ENCODE measurements at places on chromosomes 3 and 15.

- DNase-seq, result no peak
Measured at GRCh38 chr3:114879059-114880031, 267.7 kb downstream of the ZBTB20 start.

GRCh38 chr15:86830304-86830703, 750.6 kb downstream of the AGBL1 start:
- no peak for DNase-seq

GRCh38 chr15:61380270-61380669, 151.2 kb upstream of the RORA start:
- no peak for DNase-seq

DNA sequence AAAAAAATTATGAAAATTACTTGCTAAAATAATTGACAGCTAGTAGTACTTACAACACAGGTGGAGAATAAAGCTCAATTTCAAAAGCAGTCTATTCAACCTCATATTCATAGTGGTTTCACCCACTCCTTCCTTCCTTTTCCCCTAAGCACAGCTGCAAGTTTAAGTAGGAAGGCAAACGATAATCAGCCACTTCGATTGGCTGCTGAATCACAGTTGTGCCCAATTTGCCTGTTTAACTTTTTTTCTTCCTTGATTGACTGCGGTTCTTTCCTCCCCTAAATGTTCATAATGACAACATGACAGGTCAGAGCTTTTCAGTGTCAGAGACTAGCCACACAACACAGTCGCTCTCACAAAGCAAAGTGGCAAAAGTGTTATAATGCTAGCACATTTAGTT, 468.0 kb upstream of the GBE1 start:
- DNase-seq, result no peak

DNA sequence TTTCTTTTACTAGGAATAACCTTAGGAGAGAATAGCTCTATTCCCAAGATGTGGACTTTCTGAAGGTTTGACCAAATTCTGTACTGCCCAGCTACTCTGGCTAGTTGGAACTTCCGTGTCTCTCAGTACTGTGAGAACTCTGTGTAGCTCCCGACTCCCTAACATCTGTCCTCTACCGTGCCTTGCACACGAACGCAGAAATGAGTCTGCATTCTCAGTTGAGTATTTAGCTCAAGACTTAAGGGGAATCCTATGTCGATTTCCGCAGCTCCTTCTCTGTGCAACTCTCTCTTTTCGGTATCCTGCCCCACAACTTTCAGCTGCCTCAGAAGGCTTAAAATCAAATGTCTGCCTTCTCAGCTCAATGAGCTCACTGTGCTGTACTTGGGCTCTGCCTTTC, 86.7 kb upstream of the EPHB3 start:
- DNase-seq, result no peak

- no peak for DNase-seq
Measured at GRCh38 chr3:102099913-102100312, 250.6 kb downstream of the NFKBIZ start.

DNA sequence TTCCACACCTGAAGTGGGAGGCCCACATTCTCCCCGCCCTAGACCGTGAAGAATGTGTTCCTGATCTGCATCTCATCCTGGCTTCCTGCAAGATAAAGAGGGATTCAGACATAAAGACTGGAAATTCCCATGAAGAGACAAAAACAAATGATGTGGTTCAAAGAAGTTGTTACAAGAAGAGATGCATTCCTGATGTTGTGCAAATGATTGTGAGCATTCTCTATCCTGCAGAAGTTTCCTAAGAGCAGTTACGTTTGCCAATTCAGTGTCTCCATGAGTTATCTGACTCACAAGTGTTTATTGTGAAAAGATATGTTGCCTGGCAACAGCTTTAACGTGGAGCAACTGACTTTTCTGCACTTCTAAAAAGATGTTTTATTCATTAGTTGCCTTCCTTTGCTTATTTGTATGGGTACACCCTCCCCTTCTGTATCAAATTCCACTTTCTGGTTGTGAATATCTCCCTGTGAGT, 107.8 kb downstream of the ZIC4 start:
- DNase-seq, result no peak

- no peak for DNase-seq
Measured at GRCh38 chr15:41948490-41948889, 23.9 kb downstream of the EHD4 start.

GRCh38 chr3:150497956-150498355, 48.3 kb downstream of the SERP1 start:
- no peak for DNase-seq

- DNase-seq, result no peak
Measured at GRCh38 chr3:123655400-123655799, 70.5 kb upstream of the HACD2 start.

DNA sequence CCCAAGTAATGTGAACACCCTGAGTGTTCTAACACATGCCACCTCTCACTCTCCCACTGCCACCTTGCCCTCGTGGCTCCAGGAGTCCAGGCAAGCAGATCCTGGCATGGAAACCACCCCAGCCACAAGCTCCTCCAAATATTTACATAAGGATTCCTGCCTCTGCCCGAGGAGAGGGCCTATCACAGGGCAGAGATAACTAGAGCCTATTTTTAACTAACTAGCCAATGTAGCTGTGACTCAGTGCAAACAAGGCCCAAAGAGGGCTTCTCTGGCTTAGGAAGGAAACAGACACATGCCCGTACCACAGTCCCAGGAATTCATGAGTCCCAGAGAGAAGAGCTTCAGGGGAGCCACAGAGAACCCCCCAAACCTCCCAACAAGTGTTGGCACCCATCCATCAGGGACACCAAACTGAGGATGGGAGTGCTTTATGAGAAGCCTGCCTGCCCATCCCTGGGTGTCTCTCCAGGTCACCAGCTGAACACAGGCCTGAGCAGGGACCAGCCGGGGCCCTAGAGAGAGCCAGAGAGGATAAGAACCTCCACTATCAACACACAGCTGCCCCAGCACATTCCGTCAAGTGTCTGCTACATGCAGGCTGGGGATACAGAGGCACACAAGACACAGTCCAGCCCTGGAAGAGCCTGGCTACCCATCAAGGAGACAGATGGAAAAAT, 9.2 kb downstream of the FYCO1 start:
- no peak for DNase-seq

DNA sequence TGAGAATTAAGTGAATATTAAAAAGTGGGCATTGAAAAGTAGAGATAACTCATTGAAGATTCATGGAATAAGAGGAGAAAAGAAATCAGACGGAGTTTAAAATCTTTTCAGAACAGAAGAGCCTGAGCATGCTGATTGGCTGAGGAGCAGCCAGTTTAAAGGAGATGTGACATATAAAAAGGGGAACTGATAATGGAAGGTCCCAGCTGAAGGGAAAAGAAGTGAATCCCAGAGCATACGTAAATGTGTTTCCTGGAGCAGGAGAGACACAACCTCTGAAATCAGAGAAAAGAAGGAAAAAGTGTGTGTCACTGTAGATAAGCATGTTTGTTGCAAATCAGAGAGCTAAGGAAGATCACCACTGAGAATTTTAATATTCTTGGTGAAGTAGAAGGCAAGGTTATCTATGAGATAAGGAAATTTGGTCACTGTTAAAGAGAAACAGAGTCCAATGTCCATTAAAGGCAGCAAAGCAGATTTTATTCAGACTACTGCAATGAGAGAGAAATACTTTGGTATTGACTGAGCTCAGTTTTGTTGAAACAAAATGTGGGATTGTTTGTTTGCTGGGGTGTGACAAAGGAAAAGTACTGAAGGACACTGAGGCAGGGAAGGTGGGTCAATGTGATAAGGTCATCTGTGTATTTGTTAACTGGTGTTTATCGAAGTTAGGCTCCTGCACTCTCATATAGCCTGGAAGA, 84.6 kb upstream of the WDR72 start:
- DNase-seq, result no peak

- no peak for DNase-seq
Measured at GRCh38 chr3:55174747-55175146, 246.9 kb upstream of the LRTM1 start.

- no peak for DNase-seq
Measured at GRCh38 chr15:100947760-100948429, 28.7 kb downstream of the LRRK1 start.

DNA sequence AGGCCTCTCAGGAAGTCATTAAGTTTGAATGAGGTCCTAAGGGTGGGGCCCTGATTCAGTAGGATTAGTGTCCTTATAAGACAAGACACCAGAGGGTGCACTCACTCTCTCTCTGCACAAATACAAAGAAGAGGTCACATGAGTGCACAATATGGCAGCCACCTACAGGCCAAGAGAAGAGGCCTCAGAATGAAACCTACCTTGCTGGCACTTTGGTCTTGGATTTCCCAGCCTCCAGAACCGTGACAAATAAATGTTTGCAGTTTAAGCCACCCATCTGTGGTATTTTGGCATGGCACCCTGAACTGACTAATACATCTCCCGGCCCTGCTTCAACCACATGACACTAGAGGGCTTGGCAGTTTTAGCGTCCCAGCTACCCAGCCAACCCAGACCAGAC, 73.9 kb upstream of the CHRNB4 start:
- no peak for DNase-seq

DNA sequence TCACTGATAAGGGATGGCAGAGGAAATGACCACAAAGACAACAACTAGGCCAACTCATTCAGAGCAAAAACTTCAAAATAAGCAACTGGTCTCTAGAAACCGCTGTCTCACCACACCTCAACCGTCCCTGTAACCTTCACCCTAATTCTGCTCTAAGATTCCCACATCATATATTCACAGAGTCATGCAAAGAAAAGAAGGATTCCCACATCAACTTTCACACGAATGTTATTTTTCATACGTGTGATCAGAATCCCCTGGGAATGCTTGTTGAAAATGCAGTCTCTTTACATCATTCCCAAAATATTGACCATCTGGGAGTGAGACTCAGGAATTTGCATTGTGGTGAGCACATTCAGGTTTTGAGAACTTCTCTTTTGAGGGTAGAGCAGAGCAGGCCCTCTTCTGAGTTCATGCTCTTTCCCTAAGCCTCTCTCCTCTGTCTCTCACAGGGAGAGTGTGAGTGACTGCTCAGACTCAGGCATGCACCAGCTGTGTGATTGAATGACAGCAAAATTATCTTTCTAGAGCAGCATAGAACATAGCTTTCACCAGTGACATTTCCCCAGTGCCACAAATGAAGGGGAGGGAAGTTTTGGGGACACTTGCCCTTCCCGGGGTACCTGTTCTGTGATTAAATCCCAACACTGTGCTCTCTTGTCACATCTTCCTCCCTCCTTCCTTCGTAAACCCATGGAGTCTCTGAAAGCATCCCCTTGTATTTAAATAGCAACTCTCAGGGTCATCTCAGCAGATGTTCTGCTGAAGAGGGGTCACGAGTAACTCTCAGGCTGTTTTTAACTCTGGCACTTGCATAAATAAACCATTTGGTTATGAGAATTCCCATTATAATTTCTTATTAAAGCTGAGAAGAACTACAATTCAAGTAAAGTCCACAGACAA, 170.9 kb downstream of the PLCL2 start:
- DNase-seq, result no peak

GRCh38 chr3:119745942-119746341, 36.0 kb upstream of the NR1I2 start:
- DNase-seq, result no peak

DNA sequence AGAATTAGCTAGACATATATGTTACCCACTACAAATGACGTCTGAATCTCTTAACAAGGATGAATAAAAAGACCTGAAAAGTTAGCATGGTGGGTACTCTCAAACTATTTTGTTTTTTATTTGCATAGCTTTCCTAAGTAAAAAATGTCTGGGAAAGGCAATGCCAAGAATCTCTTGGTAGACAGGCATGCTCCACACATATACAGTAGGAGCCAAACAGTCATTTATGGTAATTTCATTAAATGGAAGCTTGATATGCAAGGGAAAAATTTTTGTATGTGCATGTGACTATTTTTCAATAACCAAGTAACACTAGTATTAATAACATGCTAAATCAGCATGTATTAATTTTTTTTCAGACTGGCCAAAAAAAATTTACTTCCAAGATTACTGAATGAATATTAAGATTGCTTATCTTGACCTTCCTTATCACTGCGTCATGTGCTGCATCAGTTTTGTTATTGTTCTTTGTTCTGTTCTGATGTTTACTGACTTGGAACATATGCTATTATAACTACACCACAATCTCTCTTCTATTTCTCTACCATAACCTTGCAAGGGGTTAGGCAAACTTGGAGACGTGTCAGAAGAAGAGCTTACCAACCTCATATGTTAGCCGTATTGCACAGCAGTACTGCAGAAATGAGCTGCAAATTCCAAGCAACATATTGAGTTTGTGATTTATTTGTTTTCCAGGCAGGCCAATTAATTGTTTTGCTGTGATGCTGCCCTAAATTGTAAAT, 255.3 kb downstream of the RBMS3 start:
- DNase-seq, result no peak

DNA sequence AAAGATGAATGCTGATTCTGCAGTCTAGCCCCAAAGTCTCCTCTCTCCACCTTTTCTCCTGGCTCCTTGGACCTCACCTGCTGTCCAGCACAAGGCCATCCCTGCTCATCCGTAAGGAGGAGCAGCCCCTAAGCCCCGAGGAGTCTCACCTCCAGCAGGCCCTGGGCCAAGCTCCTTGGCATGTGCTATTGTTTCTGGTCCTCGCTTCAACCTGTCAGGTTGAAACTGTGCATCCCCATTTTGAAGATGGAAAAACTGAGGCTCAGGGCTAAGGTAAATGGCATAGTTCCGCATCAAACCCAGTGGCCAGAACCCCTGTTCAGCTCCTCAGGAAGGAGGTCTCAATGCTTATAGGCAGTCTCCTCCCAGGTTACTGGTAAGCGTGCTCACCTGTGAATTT, 26.1 kb downstream of the CHDH start:
- no peak for DNase-seq

- peak; percentile 30 for DNase-seq
Measured at GRCh38 chr3:126416943-126417342, 22.2 kb downstream of the CFAP100 start.

- DNase-seq, result no peak
Measured at GRCh38 chr3:193777524-193777923, 184.5 kb downstream of the OPA1 start.

GRCh38 chr3:44292947-44293346, 45.6 kb upstream of the TCAIM start:
- no peak for DNase-seq

DNA sequence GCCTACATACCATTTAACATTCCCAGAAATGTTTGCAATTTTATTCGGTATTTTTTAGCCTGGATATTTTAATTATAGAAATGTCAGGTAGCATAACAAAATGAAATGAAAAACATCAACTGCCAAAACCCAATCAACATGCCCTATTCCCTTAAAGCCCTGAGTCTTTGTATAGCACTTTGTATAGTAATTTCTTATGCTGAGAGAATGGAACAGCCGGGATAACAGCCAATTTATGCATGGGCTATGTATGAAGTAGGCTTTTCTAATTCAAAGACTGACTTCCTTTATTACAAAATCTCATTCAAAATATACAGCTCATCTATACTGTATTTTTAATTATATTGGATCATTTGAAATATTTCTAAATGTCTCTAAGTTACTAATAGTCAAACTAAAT, 513.0 kb upstream of the NAALADL2 start:
- no peak for DNase-seq
